ENCODE measurements at places on chromosomes 1 and 21. TPM values are rescaled to one million over a fixed set of nuclear protein-coding genes. Genes with fewer than 3 reads are reported as not detected.

LPAR3 gene
- 0.16 TPM for total RNA-seq

GUCA2B gene
- total RNA-seq: not detected

IGSF3 gene
- total RNA-seq: 19.3 TPM

NPPA gene
- total RNA-seq: not detected

HAO2 gene
- total RNA-seq: not detected

B4GALT2 gene
- total RNA-seq: 72.4 TPM

UBR4 gene
- 96.5 TPM for total RNA-seq

WDR64 gene
- not detected for total RNA-seq

HHIPL2 gene
- 9.7 TPM for total RNA-seq

DEPDC1 gene
- total RNA-seq: 13.5 TPM

CEP170 gene
- 26.0 TPM for total RNA-seq

NBPF10 gene
- 0.98 TPM for total RNA-seq

RHOU gene
- total RNA-seq: 9.5 TPM

SELP gene
- not detected for total RNA-seq

ZSWIM5 gene
- 0.46 TPM for total RNA-seq

F3 gene
- 5.8 TPM for total RNA-seq

TSTD1 gene
- total RNA-seq: 0.25 TPM

RHBG gene
- not detected for total RNA-seq

CFHR3 gene
- 0.14 TPM for total RNA-seq

CD1D gene
- not detected for total RNA-seq

CYP4B1 gene
- total RNA-seq: 0.16 TPM

VWA5B1 gene
- not detected for total RNA-seq

GBP3 gene
- total RNA-seq: 0.67 TPM

RASSF5 gene
- total RNA-seq: 1.1 TPM

KPRP gene
- not detected for total RNA-seq

SSBP3 gene
- 5.4 TPM for total RNA-seq

LRP8 gene
- 38.9 TPM for total RNA-seq

DPH5 gene
- total RNA-seq: 28.3 TPM

SPRR2A gene
- total RNA-seq: not detected

ICOSLG gene
- total RNA-seq: 2.9 TPM

THEM5 gene
- total RNA-seq: not detected

PCBP3 gene
- 1.1 TPM for total RNA-seq

TNFAIP8L2 gene
- not detected for total RNA-seq

CALML6 gene
- not detected for total RNA-seq

TMEM82 gene
- total RNA-seq: not detected

RIPPLY3 gene
- 0.78 TPM for total RNA-seq

PADI2 gene
- total RNA-seq: 1.1 TPM

OR2T29 gene
- not detected for total RNA-seq

CD84 gene
- not detected for total RNA-seq

MPC2 gene
- total RNA-seq: 82.2 TPM

BATF3 gene
- total RNA-seq: 36.0 TPM

EPHA8 gene
- 0.02 TPM for total RNA-seq

DDR2 gene
- 0.21 TPM for total RNA-seq

KCNQ4 gene
- 0.20 TPM for total RNA-seq

CACNA1S gene
- total RNA-seq: not detected

ARID1A gene
- 33.6 TPM for total RNA-seq

OR6P1 gene
- total RNA-seq: not detected

Data from A549 treated with Mapracorat at 1 μM for 4 hours (cell line).